ENCODE measurements at places on chromosomes 4 and X.

- peak; percentile 2 for DNase-seq
These were observed 72.9 kb downstream of the COMMD8 start for GRCh38 chr4:47390428-47391125.

- DNase-seq = no peak
These were observed 127.4 kb upstream of the TRIM2 start for GRCh38 chr4:153076861-153077260.

DNA sequence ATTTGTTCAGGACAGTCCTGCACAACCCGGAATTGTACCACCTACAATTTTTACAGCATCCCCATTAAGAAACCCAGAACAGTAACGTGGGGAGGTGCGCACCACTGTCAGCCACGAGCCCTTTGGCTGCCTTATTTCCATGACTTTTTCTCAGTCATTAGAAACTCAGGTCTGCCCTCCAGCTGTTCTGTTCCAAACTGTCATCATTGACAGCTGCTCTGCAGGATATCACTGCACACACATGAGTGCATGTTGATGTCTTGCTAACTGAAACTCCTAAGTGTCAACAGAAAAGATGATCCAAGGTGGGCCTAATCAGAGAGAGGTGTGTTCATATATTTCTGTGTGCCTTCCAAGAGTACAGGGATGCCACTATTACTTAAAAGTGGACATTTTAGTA is 123.4 kb downstream of the PARM1 start:
- no peak for DNase-seq

DNA sequence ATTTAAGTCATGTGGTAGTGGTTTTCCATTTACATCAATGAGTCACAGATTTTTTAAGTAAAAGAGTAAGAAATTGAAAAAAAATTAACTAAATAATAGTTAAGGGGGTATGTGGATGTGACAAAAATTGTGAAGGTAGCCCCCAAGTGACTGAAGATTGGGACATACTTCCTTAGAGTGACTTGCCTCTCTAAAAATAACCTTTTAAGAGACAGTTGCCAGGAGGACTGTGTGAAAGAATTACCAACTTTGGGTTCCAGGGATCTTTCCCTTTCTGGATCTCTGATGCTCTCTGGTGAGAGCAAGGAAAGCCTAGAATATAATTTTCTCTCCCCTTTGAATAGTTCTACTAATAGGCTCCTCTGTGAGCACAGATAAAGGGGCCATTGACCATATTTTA is 42.7 kb downstream of the NHSL2 start:
- DNase-seq = no peak

DNA sequence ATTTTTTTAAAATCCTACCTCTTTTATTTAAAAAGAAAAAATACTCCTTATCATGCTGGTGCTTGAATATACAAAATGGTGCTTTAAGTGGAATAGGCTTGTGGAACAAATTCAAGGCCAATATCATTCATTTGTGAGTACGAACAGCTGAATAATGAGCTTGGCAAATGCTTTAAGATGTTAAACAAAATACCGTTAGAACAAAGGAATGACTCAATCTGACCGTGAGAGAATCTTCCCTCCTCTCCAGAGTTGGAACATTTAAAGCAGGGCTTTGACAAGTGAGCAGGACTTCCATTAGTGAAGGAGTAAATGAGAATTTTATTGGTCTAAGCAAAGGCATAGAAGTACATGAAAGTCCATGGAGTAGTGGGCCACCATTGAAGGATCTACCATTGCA is 74.5 kb downstream of the DCLK2 start:
- DNase-seq = peak; percentile 55

DNA sequence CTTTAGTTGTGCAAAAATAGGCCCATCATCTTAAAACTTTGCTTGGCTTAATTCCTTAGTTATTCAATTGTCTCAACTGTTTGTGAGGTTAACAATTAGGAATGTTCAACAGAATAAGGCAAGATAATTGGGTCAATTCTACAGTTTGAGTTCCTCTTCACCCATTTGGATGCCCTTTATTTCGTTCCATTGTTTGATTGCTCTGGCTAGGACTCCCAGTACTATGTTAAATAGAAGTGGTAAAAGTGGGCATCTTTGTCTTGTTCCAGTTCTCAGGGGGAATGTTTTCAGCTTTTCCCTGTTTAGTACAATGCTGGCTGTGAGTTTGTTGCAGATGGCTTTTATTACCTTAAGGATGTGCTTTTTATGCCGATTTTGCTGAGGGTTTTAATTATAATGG is 761.5 kb upstream of the GRIA3 start:
- no peak for DNase-seq

GRCh38 chr4:114791976-114792375 is 193.4 kb downstream of the UGT8 start:
- DNase-seq = no peak

DNA sequence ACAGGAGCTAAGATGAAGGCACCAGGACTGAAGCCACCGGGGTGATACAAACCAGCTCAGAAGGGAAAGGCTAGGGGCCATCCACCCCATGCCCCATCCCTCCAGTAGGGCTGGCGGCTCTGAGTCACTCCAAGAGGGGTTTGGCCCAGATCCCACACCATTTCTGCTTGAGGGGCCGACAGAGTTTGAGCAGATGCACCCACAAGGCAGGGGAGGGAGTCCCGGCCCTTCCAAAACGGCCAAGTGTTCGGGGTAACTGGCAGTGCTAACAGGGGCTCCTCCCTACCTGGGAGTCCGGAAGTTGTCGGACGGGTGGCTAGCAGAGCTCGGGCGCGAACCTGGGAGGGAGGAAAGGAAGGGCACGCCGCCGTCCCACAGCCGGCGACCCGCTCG is 412 bp downstream of the SLC10A3 start:
- peak; percentile 55 for DNase-seq

DNA sequence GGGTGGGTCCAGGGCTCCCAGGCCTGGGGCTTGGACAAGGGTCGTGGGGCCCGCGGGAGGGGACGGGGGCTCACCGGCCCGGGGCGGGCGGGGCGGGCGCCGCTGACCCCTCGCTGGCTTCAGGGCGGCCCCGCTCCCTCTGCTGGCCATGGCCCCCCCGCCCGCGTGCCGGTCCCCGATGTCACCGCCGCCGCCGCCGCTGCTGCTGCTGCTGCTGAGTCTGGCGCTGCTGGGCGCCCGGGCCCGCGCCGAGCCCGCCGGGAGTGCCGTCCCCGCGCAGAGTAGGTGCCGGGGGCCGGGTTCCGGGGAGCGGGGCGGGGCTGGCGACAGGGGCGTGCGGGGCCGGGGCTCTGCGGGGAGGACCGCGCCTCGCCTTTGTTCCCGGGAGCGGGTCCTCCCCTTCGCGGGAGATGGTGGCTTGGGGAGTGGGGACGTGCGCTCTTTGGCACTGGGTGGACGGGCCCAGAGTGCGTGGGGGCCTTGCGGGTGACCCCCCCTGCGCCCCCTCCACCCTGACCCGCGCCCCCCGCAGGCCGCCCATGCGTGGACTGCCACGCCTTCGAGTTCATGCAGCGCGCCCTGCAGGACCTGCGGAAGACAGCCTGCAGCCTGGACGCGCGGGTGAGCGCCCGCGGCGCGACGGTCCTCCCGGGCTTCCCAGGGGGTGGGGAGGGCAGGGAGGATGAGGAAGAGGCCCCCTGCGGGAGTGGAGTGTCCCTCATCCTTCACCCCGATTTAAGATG is 16.8 kb upstream of the NAT8L start:
- no peak for DNase-seq

GRCh38 chrX:139776599-139776998 is 68.6 kb upstream of the MCF2 start:
- no peak for DNase-seq

DNA sequence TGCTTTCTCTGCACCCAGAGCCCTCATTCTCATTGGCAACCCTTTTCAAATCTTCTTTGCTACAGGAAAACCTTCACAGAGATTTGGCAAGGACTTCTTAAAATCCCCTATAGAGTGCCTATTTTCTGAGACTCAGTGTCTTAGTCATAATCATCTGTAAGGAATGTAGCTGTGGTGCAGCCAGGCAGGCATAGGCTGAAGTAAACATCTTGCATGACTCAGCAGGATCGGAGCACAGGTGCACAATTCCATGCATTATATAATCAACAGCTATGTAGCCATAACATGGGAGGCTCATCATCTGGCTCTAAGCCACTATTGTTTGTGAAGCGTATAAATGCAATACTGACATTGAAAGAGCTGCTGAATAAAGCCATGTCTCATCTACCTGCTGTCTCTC is 368.8 kb downstream of the MAGEE1 start:
- peak; percentile 12 for DNase-seq

GRCh38 chr4:181909368-181909767 is 333.8 kb upstream of the TENM3 start:
- DNase-seq = no peak

DNA sequence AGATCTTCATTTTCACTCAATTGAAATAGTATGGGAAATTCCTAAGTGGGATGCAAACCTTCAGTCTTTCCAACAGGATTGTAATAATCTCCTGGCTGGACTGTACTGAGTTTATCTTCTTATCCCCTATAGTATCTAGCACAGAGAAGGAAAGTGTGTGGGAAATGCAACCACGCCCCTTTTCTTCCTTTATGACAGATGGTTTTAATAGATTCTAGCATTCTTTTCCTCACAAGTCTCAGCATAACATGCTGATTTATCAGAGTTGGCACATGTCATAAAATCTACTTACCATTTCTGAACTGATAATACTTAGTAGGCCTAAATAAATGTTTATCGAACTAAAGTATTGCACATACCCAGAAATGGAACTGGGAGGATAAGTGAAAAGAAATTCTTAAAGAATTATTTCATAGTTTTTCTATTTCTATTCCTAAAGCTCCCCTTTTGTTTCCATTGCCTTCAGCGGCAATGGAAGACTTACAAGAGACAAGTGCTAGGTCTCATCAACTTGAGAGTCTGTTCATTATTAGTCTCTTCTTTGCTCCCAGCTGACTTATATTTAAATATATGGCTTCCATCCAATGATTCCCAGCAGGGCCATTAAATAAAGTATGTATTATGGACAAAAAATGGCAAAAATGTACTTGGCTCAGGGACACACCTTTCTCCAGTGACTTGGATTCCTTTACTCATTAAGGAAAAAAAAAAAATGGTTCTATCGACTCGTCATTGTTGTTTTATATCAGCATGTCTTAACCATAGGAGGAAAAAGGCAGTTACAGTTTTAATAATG is 484.5 kb downstream of the IL1RAPL1 start:
- DNase-seq = peak; percentile 77

DNA sequence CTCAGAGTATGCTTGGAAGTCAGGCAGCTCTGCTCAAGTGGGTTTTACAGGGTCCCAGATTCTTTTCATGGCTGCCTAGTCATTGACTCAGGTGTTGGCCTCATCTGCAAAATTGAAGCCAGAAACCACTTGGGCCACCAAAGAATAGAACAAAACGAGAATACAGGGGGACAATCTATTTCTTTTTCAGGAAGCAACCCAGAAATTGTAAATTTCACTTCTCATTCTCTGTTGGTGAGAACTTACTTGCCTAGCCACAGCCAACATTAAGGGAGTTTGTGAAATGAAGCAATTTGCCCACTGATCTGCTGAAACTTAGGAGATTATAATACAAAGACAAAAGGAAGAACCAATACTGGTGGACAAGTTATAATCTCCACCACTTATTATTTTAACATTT is 8.6 kb upstream of the TKTL2 start:
- DNase-seq = peak; percentile 13

GRCh38 chrX:41796577-41796976 is 72.6 kb downstream of the GPR82 start:
- DNase-seq = no peak

GRCh38 chr4:38723726-38724474 is 58.9 kb downstream of the TLR10 start:
- no peak for DNase-seq

- DNase-seq = peak; percentile 83
These were observed 786 bp upstream of the ZFX start for GRCh38 chrX:24148535-24149350.

- DNase-seq = peak; percentile 44
These were observed 21.6 kb upstream of the VEGFD start for GRCh38 chrX:15405846-15406245.

GRCh38 chr4:184769141-184769765 is 35.4 kb upstream of the CENPU start:
- DNase-seq = no peak

- no peak for DNase-seq
These were observed 1495.1 kb downstream of the C4orf33 start for GRCh38 chr4:130591091-130591490.

- DNase-seq = no peak
These were observed 147.8 kb downstream of the PAPSS1 start for GRCh38 chr4:107572281-107572680.

- no peak for DNase-seq
These were observed 429.5 kb downstream of the GRID2 start for GRCh38 chr4:92733231-92733630.

GRCh38 chr4:4361883-4362282 is 25.0 kb upstream of the NSG1 start:
- DNase-seq = no peak

DNA sequence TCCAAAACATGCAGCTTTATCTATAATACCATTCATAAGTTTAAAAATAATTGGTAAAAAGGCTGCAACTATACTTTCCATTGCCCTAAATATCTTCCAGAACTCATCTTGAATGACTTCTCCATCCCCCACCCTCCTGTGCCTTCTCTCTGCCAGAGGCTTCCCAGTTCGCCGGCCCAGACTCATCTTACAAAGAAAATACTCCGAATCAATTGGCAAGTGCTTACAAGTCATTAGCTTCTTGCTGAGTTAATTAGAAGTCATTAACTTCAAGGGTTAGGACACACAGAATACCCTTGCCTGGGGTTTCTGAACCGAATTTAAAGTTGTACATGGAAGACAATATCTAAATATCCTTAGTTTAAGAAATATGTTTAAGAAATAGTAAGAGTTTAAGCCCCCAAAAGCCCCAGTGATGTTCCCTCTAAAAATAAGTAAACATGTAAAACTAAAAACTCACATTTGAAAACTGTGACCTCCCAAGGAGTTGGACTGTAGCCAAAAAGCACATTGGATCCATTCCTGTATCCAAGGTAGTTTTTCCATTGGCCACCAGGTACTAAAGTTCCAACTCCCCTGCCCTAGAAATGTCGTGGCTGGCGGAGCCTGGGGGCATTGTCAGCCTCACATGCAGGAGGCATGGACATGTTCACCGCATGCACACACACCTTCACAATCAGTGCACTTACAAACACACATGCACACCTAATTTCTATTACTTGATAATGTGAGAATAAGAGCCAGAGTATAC is 535.2 kb upstream of the FAT1 start:
- DNase-seq = no peak

- DNase-seq = no peak
These were observed 24.4 kb upstream of the MSL3 start for GRCh38 chrX:11733614-11734013.

GRCh38 chrX:22247169-22247568 is 25.5 kb upstream of the CBLL2 start:
- DNase-seq = no peak

- DNase-seq = no peak
These were observed 41.3 kb downstream of the RAPGEF2 start for GRCh38 chr4:159144112-159144694.

DNA sequence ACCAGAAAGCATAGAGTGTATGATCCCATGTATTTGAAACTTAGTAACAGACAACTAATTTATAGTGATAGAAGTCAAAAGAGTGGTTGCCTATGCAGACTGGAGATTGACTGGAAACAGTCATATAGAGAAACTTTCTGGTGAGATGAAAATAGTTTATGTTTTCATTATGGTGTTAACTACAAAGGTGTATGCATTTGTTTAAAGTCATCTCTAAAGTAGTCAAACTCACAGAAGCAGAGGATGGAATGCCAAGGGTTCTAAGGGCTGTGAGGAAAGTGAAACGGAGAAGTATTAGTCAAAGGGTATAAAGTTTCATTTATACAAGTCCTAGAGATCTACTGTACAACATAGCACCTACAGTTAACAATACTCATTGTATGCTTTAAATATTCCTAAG is 45.8 kb downstream of the ENOX2 start:
- DNase-seq = no peak

- no peak for DNase-seq
These were observed 84.3 kb downstream of the SPRY1 start for GRCh38 chr4:123480706-123481418.
